NAMALWA (cell line): ENCODE measurements at places on chromosomes 2 and 18.

DNA sequence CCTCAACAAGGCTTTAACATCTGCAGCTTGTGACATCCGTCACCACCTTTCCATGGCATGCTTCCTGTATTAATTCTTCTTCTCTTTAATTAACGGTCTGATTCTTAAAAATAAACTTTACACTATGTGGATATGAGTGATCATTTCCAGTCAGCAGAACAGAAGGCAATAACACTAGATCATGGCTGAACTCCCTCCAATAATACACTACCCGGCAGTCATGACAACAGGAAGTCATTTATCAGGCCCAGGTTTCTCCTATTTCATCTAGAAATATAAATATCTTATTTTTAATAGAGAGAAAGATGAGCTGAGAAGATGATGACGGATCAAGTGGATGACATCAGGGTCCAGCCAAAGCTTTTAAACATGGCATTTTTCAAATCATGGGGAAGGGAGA, 792.2 kb downstream of the SLC4A3 start:
- no peak for DNase-seq

GRCh38 chr2:235045336-235045972, 93.6 kb downstream of the SH3BP4 start:
- peak; percentile 11 for DNase-seq

DNA sequence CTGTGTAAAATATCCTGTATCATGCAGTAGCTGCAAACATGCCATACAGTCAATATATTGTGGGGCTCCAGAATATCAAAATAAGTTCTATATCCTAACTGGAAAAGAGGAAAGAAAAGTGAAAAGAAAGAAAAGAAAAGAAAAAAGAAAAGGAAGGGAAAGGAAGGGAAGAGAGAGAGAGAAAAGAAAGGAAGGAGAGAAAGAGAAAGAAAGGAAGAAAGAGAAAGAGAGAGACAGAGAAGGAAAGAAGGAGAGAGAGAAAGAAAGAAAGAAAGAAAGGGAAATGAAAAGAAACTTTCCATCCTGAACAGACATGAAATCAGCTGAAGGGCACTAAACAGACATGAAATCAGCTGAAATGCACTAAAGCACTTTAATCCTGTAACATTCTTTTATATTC, 288.4 kb upstream of the NCKAP5 start:
- no peak for DNase-seq

- no peak for DNase-seq
Observed at GRCh38 chr2:38207168-38207567, 131.2 kb upstream of the CYP1B1 start.

- DNase-seq: no peak
Observed at GRCh38 chr2:78093436-78093835, 571.3 kb upstream of the LRRTM4 start.

GRCh38 chr2:37869304-37869703, 55.8 kb upstream of the RMDN2 start:
- DNase-seq: no peak

GRCh38 chr2:31762085-31762484, 181.3 kb upstream of the SRD5A2 start:
- DNase-seq: no peak

DNA sequence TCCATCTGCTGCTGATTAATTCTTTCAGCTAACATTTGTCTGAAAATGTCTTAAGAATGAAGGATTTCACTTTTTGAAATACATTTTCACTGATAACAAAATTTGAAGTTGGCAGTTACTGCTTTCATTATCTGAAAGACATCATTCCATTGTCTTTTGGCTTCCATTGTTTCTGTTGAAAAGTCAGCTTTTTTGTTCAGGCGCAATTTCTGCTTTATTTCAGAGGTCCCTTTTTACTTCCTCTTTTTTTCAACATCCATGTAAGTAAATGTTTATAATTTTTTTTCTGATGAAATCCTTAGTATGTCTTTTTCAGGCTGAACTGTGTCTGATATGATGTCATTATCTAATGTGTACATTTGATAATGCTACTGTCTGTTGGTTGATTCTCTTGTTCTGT, 184.2 kb downstream of the RND3 start:
- DNase-seq: peak; percentile 14

DNA sequence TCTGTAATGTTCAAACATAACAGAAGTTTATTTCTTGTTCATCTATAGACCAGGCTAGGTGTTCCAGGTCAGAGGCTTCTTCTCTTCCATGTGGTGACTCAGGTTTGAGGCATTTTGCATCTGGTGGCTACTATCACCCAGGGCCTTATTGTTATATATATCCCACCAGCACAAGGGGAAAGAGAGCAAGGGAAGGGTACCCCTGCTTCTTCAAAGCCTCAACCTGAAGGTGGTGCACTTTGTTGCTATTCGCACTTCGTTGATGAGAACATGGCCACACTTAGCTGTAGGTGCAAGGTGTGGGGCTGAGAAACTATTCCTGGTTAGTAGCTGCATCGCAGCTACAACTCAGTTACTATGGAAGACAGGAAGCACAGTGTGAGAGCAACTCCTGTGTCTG, 27.4 kb upstream of the SLC3A1 start:
- peak; percentile 63 for DNase-seq

DNA sequence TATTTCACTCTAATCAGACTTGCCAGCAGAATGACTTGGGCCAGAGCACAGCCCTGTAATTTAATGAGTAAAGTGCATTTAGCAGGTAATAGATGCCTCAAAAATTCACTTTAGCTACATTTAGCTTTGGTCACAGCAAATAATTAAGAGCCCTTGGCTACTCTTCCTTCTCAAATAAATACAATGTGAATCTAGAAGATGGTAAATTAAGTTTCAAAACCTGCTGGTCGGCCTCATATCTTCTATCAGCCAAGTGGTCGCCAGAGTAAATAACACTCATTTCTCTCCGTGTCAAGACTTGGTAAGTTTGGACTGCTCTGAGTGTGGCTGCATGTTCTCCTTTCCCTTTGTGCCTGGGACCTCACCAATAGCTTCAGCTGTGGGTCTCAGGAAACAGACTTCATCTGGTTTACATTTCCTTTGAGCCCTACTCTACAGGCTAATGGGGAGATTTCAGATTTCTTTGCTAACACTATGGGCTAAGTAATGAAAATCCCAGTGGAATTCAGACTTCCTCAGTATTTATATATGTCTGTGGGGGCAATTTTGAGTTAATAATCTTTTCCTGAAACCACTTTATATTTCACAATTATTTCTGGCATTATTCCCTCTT, 375.8 kb downstream of the RBM43 start:
- DNase-seq: no peak

DNA sequence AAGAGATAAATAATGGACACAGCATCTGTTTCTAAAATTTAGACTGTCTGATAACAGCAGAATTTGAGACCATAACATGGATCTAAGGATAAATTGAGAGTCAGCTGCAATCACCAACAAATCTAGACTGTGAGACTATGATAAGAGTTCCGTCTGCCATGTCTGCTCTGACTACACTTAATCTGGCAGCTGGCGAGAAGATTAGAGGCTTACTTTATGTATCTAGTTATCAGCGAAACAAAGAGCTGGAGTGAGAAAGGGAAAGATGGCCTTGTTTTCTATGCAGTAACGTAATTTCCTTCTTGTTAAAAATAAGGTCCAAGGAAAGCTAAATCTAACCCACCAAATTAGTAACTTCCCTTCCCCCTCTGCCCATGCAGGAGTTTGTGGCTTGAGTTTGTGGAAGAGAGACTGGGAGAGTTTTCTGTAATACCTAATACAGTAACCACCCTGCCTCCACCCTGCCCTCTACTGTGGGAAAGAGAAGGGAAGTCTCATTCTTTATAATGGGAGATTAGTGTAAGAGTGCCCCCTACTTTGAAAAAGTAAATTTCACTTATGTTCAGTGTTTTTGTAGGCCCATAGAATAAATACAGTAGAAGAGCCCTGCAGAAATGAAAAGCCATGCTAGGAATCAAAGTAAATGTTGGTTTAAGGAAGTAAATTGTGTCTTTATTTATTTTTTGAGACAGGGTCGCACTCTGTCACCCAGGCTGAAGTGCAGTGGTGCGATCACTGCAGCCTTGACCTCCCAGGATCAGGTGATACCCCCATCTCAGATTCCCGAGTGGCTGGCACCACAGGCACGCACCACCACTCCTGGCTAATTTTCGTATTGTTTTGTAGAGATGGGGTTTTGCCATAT, 27.5 kb downstream of the EML4 start:
- DNase-seq: peak; percentile 64

DNA sequence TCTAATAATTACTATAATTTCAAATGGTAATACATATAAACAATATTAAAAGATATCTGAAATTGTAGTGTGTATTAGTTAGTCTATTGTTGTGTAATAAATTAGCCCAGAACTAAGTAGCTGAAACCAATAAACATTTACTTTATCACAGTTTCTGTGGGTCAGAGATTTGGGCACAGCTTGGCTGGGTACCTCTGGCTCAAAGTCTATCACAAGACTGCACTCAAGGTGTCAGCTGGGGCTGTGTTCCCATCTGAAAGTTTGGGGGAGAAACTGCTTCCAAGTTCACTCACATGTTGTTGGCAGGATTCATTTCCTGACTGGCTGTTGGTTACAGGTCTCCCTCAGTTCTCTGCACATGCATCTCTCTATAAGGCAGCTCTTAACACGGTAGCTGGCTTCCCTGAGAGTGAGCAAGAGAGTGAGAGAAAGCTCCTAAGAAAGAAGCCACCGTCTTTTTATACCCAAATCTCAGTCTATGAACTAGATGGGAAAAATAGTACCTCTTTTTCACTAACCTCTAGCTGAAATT, 25.6 kb upstream of the WIPF1 start:
- DNase-seq: no peak

DNA sequence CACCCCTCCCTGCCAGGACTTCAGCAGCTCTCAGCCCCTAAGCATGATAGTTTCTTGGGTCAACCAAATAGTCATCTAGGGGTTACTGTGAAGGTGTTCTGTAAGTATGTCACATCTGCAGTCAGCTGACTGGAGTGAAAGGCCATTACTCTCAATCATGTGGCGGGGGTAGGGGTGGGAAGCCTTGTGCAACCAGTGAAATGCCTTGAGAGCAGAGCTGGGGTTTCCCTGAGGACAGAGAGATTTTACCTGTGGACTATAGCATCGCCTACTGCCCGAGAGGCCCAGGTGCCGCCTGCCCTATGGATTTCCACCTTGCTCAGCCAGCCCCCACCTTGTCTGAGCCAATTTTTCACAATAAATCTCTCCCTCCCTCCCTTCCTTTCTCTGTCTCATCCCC, 20.9 kb upstream of the KLF11 start:
- no peak for DNase-seq

DNA sequence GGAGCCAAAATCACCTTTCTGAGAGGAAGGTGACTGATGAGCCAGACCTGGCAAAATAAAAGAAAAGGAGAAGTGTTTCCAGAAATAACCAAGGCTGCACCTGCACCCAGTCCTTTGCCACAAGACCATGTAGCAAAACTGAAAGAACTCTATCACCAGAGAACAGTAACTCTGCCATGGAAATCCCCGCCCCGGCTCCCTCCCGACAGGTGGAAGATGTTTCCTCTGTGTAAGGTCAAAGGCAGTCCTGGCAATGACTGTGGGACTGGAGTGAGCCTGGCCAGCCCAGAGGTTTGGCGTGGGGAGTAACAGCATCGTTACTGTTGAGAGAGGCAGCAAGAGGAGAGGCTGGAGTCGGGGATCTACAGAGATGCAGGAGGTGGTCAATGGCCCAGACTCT, 42.3 kb downstream of the SPRED2 start:
- peak; percentile 91 for DNase-seq

DNA sequence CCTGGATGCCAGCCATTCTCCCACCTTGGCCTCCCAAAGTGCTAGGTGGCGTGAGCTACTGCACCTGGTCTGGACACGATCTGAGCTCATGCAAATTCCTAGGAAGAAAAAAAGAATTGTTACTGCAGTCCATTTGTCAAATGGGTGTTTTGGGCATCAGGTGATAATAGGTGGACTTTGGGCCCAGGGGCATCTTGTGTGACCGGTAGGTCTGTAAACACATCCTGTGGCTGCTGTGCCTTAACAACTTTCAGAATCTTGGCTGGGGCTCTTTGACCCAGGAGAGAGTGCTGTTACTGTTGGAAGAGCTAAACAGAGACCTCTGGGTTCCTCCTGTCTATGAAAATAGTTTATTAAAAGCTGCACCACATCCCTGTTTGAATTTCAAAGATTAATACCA, 34.9 kb upstream of the TFCP2L1 start:
- DNase-seq: no peak

DNA sequence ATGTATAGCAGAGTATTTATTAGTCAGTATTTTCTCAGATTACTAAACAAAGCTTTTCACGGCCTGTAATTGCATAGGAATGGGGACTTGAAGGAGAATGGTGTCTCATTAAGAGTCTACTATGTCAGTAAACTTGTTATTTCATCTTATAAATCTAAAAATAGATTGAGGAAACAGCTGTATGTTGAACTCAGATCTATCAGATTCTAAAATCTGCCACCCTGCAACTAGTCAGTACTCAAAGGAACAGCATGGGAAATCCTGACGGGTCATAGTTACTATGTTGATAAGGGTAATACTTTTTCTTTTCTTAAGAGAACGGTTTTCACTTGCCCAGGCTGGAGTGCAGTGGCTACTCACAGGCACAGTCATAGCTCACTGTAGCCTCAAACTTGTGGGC, 70.2 kb upstream of the EMILIN2 start:
- DNase-seq: no peak

GRCh38 chr2:239554766-239555570, 154.1 kb upstream of the HDAC4 start:
- no peak for DNase-seq

DNA sequence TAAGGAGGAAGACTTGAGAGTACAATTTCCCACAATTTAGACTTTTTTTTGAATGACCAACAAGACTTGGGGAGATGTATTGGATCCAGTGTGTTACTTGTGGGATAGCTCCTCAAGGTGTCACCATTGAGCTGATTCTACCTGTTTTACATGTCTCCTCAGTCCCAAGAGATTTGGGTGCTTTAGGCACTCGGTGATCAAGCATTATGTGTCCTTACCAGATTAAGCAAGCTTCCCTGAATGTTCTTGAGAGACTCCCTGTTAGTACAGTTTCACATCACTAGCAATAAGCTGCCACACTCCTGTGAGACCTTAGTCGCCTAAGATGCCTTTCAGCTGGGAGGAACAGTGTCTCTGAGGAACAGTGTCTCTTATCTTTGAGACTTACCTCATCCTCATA, 384.3 kb upstream of the SYT4 start:
- peak; percentile 55 for DNase-seq

- no peak for DNase-seq
Observed at GRCh38 chr18:5951515-5952091, 56.3 kb upstream of the TMEM200C start.

DNA sequence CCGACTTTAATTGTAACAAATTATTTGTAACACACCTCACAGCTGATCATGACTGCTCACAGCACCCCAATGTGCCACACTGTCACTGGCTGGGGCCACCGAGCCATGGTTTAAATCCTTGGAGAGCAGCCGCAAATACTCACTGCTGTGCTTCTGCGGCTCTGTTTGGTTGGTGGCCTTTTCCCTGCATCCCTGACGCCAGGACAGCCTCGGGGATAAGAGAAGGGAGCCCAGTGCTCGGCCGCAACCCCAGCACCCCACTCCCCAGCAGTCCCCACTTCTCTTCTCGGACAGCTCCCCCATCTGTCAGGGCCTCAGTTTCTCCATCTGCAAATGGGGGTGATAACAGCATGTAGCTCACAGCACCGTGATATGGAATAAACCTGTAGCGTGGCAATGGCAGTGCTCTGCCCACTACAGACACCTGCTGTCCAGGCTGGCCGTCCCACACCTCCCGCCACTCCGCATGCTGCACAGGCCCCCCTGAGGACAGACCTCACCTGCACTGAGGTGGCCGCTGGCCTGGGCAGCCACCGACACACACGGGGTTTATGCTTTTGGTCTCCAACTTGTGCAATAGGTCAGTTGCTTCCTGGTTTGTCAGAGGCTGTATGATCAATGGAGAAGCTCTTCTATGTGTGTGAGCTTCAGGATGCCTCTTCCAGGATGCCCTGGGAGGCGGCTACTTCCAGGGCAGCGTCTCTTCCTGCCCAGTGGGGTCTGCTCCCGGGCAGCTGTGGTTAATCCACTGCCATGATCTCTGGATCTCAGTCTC, 87.1 kb downstream of the NDUFA10 start:
- no peak for DNase-seq
